ENCODE measurements at places on chromosomes 16 and 17.

- DNase-seq: no peak
These were observed 9.4 kb downstream of the WNT3 start for GRCh38 chr17:46809110-46809571.

DNA sequence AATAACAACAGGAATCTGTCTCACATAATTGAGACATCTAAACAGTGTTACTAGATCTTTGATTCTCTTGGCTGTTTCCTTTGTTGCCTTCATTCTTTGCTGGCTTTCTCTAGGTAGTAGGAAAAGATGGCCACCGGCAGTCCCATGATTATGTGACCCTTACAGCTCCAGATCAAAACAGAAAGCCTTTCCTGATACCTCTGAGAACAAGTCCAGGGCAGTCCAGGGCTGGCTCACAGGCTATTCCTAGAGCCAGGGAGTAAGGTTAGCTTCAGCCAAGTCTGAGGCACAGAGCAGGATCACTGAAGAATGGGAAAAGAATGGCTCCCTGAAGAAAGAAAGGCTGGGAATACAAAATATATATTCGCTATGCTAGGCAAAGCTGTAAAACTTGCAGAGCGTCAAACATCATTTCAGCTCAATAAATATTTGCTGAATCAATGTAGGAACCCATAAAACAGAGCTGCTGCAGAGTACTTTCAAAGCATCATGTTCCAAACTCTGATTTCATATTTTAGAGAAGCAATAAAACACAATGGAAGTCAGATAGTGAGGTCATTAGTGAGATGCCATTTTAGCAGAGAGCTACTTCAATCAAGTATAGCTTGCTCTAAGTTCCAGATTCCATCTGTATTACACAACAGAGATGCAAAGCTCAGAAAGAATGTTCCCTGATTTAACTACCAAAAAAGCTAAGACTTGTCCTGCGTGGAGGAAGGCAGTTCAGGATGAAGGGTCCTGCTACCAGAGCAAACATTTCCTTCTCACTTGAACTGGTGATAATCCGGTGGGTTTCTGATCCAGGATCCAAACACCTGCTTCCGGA lies 23.4 kb downstream of the ADAT1 start:
- no peak for DNase-seq

DNA sequence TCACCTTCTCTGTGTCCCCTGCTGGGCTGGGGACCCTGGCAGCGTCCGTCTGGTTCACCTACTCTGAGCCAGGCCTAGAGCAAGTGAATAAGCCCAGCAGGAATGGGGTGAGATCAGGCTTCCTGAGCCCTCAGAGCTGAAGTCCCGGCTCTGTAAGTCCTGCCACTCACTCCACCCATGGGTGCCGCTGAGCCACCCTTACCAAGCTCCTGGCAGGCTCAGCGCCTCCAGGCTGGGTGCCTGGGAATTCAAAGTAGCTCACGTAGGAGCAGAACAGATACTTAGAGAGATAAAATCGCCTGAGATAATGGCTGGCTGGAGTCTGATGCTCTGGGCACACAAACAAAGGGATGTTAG lies 9.8 kb upstream of the LASP1NB start:
- no peak for DNase-seq

DNA sequence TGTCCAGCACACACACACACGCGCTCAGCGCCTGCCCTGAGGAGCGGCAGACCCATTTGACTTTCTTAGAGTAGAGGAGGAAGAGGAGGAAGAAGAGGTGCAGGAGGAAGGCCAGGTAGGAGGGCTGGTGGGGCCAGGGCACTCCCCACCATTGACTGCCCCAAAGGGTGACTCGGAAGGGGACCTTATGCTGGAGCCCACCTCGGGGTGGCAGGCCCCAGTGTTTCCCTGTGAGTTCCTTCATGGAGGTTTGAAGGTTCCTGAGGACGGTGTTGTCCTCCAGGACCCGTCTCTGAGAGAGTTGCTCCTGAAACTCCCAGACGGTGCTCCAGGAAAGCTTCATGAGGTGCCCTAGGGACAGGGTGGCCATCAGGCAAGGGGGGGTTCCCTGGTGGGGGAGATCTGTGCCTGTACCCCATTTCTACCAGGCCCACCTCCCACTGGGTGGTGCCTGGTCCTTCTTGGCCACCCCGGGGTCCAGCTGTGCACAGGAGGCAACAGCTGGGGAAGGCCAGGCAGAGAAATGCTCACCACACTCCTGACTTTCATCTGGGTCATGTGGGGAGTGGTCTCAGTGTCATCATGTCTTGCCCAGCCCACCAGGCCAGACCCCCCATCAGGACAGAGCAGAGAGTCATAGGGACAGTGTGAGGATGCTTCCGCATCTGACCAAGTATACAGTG lies 89.5 kb downstream of the TNFRSF13B start:
- no peak for DNase-seq

- DNase-seq: peak; percentile 71
These were observed 123.0 kb downstream of the GOSR1 start for GRCh38 chr17:30600060-30600829.

DNA sequence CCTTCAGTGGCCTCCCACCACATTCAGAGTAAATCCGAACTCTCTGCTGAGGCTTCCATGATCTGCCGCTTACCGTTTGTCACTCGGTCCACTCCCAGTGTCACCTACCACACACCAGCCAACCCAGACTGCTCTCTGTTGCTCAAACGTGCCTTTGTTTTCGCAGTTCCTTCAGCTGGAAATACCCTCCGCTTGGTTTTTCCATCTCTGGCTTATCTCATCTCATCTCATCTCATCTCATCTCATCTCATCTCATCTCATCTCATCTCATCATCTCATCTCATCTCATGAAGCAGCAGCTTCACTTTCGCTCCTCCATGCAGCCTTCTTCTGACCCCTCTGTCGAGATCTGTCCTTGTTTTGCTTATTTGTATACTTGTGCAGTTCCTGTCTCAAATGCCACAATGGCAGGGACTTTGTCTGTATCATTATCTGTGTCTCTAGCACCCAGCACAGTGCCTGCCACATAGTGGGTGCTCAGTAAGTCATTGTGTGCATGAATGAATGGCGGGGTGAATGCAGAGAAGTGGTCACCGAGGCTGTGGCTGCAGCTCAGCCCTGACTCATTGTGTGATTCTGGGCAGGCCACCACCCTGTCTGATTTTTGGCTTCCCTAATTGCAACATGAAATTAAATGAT lies 3.8 kb upstream of the SNX20 start:
- DNase-seq: no peak

DNA sequence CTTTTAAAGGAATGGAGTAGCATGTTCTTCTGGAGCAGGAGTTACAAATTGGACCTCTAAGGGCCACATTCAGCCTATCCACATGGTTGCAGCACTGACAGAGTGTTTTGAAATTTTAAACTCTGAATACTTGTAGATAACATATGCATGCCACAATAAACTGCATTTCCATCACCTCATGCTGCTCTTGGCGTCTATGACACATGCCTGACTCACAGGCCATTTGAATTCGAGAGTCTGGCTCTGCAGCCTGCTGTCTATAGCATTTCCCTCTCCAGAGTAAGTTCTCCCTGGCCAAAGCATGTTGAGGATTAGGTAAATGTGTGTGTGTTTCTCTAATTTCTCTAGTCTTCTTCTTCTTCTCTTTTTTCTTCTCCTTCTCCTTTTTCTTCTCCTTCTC lies 28.7 kb upstream of the MYOCD start:
- DNase-seq: no peak

- DNase-seq: no peak
These were observed 177.3 kb upstream of the RBL2 start for GRCh38 chr16:53257001-53257400.

- DNase-seq: no peak
These were observed 10.2 kb upstream of the PHKG2 start for GRCh38 chr16:30737794-30738648.

- DNase-seq: no peak
These were observed 123.0 kb upstream of the DYNLRB2 start for GRCh38 chr16:80417706-80418271.

GRCh38 chr16:26316683-26317464 lies 625.1 kb downstream of the HS3ST4 start:
- no peak for DNase-seq

GRCh38 chr16:55728797-55729196 lies 73.0 kb downstream of the SLC6A2 start:
- DNase-seq: no peak

GRCh38 chr17:69960755-69961154 lies 114.3 kb upstream of the KCNJ16 start:
- no peak for DNase-seq

GRCh38 chr16:58511933-58512815 lies 3.1 kb upstream of the SETD6 start:
- peak; percentile 70 for DNase-seq

GRCh38 chr16:89291776-89292175 lies 74.3 kb downstream of the ZNF778 start:
- no peak for DNase-seq

- no peak for DNase-seq
These were observed 11.8 kb downstream of the DLX4 start for GRCh38 chr17:49980703-49981197.

DNA sequence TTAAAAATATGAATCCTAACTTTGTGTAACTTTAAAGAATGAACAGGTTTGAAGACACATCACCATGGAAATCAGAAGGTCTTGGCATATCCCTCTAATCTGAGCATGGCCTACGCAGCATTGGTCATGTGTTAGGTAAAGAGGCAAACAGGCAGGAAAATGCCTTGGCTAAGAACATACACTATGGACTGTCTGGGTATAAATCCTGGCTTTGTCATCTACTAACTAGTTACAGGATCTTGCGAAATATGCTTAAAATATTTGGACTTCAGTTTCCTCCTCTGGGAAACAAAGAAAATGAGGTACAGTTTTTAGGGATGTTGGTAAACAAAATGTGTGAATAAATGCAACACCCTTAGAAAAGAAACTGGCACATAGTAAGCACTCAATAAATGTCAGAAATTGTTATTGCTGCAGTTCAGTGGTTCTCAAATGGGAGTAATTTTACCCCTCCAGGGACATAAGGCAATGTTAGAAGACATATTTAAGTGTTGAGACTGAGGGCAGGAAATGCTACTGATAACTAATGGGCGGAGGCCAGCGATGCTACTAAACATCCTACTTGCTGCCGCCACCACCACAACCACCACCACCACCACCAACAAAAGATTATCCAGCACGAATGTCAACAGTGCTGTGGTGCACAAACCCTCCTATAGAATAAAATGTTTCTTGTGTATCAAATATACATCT lies 770.8 kb upstream of the SOX9 start:
- no peak for DNase-seq

DNA sequence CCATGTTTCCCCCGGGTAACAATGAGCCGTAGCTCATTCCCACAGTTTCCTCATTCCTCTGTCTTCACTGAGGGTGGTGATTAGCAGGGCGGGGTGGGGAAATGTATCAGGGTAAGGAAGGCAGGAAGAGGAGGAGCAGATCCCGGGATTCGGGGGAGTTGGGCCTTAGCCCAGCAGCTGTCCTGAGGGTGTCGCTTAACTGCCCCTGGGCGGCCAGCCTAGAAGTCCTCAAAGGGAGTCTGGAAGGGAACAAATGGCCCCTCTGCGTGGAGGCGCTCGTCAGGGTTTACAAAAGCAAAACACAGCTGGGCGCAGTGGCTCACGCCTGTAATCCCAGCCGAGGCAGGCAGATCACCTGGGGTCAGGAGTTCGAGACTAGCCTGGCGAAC lies 14.3 kb downstream of the MLYCD start:
- DNase-seq: no peak

DNA sequence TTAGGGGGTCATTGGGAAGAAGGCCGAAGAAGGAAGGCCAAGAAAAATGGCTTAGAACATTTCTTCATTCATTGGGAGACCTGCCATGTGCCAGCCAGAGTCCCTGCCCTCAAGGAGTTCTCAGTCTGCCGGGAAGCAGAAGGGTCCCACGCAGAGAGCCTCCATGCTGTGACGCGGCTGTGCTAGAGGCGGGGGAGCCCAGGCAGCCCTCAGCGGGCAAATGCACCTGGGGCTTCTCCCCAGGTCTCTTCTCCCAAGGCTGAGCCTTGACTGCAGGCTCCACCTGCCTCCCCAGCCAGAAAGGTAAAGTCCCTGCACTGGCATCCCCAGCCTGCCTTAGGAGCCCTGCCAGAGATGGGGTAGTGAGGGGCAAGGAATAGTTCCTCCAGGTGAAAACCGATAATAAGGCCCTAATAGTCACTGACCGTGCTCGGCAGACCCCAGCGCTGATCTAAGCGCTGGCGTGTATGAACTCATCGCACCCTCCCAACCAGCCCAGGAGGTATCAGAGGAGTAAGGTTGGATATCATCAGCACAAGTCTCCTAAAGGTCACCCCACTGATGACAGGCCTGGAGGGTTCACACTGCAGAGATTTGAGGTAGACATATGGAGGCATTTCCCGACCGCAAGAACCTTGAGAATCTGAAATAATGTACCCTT lies 6.0 kb upstream of the CDR2L start:
- DNase-seq: no peak

- no peak for DNase-seq
These were observed 7.7 kb upstream of the CEP295NL start for GRCh38 chr17:78910497-78911284.

- no peak for DNase-seq
These were observed 104.7 kb downstream of the SOCS1 start for GRCh38 chr16:11151156-11151884.

- no peak for DNase-seq
These were observed 48.0 kb downstream of the SMPD3 start for GRCh38 chr16:68400083-68400923.

GRCh38 chr17:51828901-51829300 lies 329.6 kb downstream of the CA10 start:
- no peak for DNase-seq

DNA sequence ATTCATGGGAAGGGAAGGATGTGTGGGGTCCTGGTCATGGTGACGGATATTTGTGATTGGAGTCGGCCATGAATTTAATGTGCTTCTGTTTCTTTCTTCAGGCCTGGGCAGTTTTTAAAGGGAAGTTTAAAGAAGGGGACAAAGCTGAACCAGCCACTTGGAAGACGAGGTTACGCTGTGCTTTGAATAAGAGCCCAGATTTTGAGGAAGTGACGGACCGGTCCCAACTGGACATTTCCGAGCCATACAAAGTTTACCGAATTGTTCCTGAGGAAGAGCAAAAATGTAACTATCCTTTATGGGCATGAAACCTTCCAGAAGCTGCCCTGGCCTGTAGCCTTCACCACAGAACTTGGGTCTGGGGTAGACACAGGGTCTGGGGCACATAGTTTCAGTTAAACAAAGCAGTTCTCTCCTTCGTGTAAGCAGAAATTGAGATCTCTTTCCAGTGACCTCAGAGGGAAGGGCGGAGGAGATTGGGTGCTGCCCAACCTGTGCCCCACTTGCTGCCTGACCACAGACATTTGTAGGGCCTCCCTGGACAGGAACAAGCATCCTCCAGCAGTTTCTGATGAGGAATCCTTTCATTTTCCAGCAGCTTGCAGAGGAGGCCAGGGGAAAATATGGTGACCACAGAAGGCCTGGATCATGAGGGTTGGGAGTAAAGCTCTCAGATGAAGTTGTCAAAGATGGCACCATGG lies 10.1 kb downstream of the IRF8 start:
- no peak for DNase-seq
